Cardiac atrium fibroblast (primary cell): ENCODE measurements at places on chromosomes 4 and X. TPM values are rescaled to one million over a fixed set of nuclear protein-coding genes. Genes with fewer than 3 reads are reported as not detected.

TRIM75 gene
- total RNA-seq = not detected in 2 replicates

MAGEB17 gene
- not detected in 2 replicates for total RNA-seq

HTT gene
- 11.0 and 32.7 TPM in 2 replicates for total RNA-seq

SLC6A14 gene
- not detected in 2 replicates for total RNA-seq

SLC16A2 gene
- total RNA-seq = 13.0 and 13.4 TPM in 2 replicates

CAPN6 gene
- not detected in 2 replicates for total RNA-seq

ITM2A gene
- 49.3 and 89.3 TPM in 2 replicates for total RNA-seq

FATE1 gene
- not detected in 2 replicates for total RNA-seq

OCRL gene
- 9.4 and 12.8 TPM in 2 replicates for total RNA-seq

NDST3 gene
- not detected in 2 replicates for total RNA-seq

MGAT4D gene
- not detected in 2 replicates for total RNA-seq

RHOH gene
- total RNA-seq = not detected in 2 replicates

DCAF16 gene
- total RNA-seq = 11.2 and 12.3 TPM in 2 replicates

ALB gene
- not detected in 2 replicates for total RNA-seq
